ENCODE measurements at places on chromosomes 6 and 20. TPM values are rescaled to one million over a fixed set of nuclear protein-coding genes. Genes with fewer than 3 reads are reported as not detected.

DNA sequence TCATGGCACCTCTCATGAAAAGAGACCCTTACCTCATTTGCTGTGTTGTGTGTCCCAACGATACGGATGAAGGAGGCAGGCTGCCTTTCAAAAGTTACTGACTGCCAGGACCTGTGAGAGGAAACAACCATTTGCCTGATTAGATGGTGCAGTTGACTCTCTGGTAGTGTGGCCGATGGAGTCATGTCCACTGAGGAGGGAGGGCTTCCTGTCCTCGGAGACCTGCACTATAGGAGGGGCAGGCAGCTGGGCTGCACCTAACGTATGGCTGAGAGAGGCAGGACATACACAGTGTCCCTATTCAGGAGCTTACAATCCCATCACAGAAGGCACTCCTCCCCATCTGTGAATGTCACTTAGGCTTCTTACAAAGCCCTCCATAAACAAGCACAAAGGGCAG, 373.0 kb downstream of the ZFAND3 start:
- no peak for DNase-seq

The SLC4A11 gene
- total RNA-seq: 1.9 TPM

The FYN gene
- 167 TPM for total RNA-seq

DNA sequence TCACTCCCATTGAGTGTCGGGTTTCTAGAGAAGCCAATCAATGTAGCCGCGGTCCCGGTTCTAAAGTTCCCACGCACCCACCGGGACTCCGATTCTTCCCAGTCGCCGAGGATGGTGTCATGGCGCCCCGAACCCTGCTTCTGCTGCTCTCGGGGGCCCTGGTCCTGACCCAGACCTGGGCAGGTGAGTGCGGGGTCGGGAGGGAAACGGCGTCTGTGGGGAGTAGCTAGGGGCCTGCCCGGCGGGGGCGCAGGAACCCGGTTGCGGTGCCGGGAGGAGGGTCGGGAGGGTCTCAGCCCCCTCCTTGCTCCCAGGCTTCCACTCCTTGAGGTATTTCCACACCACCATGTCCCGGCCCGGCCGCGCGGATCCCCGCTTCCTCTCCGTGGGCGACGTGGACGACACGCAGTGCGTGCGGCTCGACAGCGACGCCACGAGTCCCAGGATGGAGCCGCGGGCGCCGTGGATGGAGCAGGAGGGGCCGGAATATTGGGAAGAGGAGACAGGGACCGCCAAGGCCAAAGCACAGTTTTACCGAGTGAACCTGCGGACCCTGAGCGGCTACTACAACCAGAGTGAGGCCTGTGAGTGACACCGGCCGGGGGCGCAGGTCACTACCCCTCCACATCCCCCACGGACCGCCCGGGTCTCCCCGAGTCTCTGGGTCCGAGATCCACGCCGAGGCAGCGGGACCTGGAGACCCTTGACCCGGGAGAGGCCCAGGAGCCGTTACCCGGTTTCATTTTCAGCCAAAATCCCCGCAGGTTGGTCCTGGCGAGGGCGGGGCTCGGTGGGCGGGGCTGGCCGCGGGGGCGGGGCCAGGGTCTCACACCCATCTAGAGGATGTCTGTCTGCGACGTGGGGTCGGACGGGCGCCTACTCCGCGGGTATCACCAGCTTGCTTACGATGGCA, 35.2 kb upstream of the HLA-G start:
- no peak for DNase-seq

DNA sequence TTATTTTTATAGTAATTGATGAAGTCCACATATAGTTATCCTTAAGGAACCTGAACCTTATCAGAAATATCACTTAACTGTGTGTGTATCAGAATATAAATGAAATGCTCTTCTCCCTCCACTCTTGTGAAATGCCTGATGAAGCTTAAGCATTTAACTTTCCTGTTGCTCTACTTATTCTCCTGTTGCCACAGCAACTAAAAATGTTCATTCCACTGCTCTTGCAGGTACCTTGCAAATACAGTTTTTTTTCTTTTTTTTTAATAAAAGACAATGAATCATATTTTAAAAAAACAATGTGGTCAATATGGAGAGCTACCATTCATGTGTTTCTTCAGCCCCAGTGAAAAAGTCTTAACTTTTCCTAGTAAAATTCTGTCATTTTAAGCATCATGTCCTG, 210.3 kb downstream of the RFPL4B start:
- no peak for DNase-seq

DNA sequence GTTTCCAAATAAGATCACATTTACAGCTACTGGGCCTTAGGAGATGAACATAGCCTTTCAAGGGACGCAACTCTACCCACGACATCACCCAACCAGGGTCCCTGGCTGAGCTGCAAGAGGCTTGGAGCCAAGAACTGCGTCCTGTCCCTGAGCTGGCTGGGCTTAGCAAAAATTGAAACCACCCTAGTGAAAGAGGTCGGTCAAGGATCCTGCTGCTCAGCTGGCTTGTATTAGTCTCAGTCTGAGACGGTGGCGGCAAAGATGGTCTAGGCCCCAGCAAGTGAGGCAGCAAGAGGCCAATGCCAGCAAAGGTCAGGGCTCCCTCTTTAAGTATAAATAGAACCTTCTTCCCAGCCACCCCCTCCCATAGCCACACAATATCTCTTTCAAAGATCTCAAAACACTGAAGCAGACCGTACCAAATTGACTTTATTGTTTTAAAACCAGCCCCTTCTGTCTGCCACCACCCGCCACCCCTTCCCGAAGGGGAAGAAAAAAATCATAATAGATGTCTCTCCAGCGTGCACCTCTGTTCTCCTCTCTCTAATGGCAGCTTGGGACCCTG, 140.5 kb downstream of the EYA2 start:
- no peak for DNase-seq

The PHACTR1 gene
- total RNA-seq: 69.7 TPM

- DNase-seq: no peak
Observed at GRCh38 chr6:134719911-134720310, 230.0 kb downstream of the ALDH8A1 start.

The PABPC1L gene
- 29.0 TPM for total RNA-seq

DNA sequence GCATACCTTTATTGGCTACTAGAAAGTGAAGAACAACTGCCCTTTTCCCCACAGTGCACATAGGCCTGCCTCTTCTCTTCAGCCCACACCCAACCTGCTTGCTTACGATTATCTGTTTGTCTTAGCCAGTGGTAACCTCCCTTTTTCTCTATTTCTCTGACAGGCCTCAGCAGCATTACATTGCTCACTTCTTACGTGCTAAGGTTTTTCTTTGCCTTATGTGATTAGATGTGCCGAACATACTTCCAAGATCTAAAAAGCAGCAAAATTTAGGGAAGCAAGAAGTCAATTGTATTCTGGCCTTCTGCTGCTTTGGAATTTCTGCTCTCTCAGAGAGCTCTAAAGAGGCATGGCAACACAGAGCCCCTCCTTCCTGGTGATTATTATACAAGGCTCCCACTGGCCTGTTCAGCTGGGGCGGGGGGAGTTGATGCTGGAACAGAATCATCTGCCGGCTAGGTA, 7.0 kb downstream of the B4GALT5 start:
- no peak for DNase-seq

DNA sequence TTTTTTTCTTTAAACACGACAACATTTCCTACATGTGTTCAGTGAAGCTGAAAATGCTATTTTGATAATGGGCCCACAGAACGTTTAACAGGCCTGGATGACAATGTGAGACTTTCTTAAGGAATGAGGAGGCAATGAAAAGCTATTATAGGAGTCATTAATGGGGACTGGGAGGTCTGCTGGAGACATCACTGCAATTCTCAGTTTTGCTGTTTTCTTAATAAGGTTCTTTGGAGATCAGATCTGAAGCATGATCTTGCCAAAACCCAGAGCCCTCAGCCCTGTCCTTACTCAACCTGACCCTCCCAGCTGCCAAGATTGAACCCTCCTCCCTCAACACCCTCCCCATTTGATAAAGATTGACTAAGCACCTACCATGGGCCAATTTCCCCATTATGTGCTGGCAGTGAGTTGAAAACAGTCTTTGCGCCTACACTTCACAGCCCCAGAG, 353.1 kb downstream of the MAFB start:
- DNase-seq: no peak

The PNPLA1 gene
- not detected for total RNA-seq

The TOP1 gene
- 97.4 TPM for total RNA-seq

DNA sequence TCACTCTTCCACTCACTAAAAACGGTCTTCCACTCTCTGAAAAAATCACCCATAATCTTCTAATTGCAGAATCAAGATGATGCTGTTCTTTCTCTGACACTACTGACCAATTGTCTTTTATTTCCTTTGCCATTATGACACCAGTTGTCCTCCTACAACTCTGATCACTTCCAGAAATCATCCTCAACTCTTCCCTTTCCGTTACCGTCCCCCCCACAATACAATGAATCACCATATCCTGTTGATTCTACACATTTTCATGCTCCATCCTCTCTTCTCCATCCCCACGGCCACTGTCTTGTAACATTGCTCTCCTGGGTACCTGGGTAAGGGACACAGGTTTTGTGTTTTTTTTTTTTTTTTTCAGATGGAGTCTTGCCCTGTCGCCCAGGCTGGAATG, 2.5 kb upstream of the PPP2R5D start:
- no peak for DNase-seq

The SNHG17 gene
- 50.3 TPM for total RNA-seq

The SNRPB gene
- total RNA-seq: 437 TPM

- DNase-seq: no peak
Observed at GRCh38 chr20:7990385-7990784, 29.2 kb downstream of the TMX4 start.

The TCFL5 gene
- total RNA-seq: 7.3 TPM

DNA sequence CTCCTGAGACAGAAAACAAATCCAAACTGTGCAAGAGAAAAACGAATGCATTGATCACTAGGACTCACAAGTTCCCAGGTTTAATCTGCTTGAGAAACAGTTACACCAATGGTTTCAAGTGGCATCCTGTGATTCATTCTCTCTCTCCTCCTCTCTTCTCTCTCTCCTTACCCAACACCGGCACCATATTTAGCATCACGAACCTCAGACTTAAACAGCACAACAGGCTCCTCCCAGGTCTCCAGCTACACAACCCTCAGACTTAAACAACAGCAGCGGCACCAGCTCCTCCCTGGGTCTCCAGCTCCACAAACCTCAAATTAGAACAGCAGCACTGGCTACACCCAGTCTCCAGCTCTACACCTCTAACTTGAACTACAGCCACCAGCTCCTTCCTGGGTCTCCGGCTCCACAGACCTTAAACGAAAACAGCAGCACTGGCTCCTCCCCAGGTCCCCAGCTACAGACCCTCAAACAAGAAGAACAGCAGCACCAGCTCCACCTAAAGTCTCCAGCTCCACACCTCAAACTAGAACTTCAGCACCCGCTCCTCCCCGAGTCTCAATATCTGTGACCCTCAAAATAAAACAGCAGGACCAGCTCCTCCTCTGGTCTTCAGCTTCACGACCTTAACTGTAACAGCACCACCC, 355.9 kb downstream of the PREX1 start:
- DNase-seq: no peak

- no peak for DNase-seq
Observed at GRCh38 chr6:146890644-146891434, 292.1 kb downstream of the ADGB start.

DNA sequence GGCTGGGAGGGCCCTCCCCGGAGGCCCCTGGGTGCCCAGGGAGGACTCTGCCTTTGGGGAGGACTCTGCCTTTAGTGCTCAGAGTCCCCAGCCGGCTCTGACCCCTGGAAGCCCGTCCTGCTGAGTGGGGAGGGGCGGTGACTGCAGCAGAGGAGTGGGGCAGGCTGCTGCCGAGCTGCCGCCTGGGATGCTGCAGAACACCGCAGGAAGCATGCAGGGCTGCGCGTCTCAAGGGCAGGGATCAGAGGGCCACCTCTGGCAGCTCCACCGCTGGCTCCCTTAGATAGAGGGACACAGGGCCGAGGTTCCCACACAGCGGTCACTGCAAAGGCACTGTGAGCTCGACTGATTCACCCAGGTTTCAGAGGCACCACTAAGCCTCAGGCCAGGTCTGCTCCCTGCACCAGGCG, 82.2 kb upstream of the GATA5 start:
- DNase-seq: no peak

The CDSN gene
- not detected for total RNA-seq

The NFS1 gene
- 41.0 TPM for total RNA-seq

The MUCL3 gene
- 0.28 TPM for total RNA-seq

The SSTR4 gene
- not detected for total RNA-seq

GRCh38 chr6:11171952-11172351, 60.4 kb upstream of the ERVFRD-1 start:
- no peak for DNase-seq

DNA sequence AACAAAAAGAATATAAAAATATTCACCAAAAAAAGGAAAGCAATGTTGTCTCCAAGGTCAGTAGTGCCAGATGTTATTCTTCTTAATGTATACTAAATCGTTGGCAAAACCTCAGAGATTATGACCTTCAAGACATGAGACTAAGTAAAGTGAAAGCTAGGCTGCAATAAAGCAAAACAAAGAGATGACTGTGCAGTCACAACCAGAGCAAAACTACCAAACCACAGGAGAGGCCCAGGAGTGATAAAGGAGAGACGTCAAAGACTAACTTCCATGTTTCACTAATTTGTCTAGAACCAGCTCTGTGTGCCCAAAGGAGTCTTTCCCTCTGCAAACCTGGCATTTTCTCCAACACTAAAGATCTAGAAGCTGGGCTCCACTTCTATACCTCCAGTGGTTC, 155.9 kb upstream of the POU3F2 start:
- no peak for DNase-seq

DNA sequence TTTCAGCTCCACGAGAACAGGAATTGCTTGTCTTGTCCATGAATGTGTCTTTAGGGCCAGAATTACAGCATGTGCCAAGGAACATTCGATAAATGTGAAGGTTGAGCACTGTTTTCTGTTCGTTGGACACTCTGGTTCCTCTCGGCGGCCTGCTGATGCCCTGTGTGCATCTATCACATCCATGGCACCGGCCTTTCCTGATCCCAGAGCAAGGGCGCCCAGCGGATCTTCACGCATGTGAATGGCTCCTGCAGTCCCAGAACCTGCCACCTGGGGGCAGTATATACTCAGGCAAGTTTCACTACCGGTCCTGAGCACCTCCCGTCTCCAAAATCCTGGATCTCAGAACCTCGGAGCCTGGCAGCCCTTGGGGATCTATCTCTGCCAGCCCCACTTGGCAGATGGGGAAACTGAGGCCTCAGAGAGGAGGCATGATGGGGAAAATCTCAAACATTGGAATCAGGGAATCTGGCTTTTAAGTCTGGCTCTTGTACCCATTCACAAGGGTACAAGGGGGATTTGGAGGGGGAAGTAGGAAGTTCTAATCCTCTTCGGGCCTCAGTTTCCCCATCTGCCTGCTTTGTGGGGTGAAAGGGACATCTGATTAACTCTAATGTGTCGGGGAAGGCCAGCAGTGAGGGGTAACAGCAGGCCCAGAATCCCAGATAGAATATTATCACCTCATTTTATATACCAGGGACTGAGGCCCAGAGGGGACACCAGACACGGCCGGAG, 4.3 kb upstream of the CEBPB start:
- DNase-seq: no peak

DNA sequence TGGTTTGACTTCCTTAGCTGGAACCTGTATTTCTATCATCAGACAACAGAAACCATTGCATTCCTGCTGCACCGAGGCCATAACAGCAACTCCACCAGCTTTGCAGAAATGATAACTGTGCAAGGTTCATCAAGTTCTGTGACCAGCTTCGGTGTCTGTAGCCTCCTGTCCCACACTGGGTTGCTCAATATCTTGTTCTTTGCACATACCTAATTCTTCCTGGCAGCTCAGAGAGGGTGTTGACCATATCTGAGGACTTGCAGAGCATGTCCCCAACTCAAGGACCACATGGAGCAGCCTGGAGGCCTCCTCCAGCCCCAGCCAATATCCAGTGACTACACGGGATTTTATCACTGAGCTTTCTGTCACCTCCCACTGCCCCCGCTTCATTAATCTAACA, 59.3 kb upstream of the SCAF8 start:
- no peak for DNase-seq

The KCNK17 gene
- not detected for total RNA-seq

The NFKBIE gene
- total RNA-seq: 57.0 TPM

The TRMT6 gene
- 22.2 TPM for total RNA-seq

Data from GM12878 (cell line).